T-cell (primary cell): ENCODE measurements at places on chromosomes 6 and 20.
A peak's percentile ranks its signal among the peaks of the same experiment; 100 is the strongest.

- no peak for DNase-seq
These were observed 33.9 kb upstream of the ZBTB24 start for GRCh38 chr6:109516929-109517328.

- no peak for DNase-seq
These were observed 108.4 kb downstream of the ARID1B start for GRCh38 chr6:156885562-156885961.

DNA sequence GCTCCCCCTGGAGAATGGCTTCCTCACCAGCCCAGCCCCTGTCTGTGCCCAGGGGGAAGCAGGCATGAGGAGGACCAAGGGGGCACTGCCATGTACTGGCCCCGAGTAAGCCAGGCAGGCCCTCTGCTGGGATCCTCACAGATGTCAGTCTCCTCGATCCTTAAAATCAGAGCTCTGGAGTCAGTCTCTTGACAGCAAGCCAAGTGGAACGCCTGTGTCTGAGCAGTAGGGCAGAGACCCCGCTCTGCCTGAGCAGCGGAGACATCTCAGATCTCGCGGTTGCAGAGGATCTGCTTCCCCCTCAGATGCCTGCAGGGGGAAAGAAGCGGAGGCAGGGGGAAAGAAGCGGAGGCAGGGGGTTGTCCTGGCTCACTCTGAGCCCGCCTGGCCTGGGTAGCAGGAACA lies 92.6 kb downstream of the SNX5 start:
- DNase-seq, result no peak

- DNase-seq, result no peak
These were observed 29.7 kb upstream of the GFOD1 start for GRCh38 chr6:13517116-13517515.

DNA sequence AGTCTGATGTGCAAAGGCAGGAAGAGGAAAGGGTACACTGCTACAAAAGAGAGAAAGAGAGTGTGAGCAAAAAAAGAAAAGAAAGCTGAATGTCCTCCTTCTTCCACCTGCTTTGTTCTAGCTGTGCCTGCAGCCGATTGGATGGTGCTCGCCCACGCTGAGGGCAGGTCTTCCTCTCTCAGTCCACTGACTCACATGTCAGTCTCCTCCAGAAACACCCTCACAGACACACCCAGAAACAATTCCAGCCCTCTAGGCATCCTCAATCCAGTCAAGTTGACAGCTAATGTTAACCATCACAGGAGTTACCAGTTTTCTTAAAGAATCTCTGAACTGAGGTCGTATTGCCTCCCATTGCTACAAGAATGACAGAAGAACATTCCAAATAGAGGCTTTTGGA lies 411.9 kb upstream of the SASH1 start:
- DNase-seq, result no peak

DNA sequence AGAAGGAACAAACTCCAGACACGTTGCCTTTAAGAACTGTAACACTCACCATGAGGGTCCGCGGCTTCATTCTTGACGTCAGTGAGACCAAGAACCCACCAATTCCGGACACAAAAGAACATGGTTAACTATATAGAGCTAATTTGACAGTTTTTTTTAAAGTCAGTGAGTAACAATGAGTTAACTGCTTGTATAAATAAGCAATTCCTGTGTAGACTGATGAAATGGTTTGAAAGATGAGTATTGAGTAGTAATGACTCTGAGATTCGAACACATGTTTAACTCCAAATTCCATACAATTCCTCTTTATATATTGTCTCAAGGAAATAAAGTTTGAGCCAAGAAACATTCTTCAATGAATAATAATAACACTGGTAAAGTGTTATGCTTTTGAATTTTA lies 478.0 kb downstream of the MMUT start:
- no peak for DNase-seq

DNA sequence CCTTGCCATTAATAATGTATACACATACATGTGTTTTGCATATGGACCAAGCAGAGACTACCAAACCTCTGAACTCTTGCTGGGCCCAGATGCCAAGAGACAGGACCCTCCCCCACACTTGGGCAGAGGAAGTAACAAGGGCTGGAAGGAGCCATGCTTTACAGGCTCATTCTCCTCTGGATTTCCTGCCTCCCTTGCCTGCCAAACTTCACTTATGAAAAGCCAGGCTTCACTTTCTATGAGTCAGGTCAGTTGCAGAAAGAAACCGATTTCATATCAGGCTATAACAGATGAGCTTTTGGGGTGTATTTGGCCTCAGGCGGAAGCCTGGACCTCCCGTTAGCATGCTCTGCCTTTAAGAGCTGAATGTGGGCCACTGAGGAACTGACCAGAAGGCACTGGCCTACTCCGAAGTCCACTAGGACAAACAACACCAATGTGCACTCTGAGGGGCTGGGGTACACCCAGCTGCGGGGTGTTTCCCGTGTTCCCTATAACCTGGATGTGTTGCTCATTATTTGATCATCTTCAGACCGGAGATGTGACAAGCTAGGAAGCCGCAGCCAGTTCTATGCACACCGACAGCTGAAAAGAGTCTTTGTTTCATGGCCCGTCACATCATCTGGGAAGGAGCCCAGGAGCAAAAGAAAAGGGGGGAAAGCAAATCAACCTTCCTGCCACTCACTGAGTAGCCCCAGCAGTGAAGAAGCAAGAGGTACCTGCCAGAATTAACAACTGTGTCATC lies 28.5 kb downstream of the HAO1 start:
- DNase-seq, result no peak

DNA sequence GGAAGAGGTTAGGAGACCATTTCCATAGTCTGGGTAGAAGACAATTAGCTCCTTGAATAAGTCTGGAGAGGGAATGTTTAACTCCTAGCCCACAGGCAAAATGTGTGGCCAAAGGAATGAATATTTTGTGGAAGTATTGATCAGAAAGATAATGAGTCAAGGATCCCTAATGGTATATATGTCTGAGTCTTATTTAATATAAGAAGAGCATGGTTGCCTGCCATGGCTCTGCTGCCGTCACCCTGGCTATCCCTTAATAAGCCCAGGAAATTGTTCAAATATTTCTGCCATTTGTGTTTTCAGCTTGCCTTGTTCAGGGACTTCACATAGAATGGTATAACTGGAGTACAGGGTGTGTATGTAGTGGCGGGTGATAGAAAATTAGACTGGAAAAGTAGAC lies 18.1 kb upstream of the CALHM6 start:
- no peak for DNase-seq

- DNase-seq, result no peak
These were observed 111.4 kb upstream of the ATXN1 start for GRCh38 chr6:16872543-16873235.

- DNase-seq, result no peak
These were observed 16.4 kb upstream of the POLR1H start for GRCh38 chr6:30044630-30045029.

- DNase-seq, result no peak
These were observed 459.9 kb downstream of the PRKN start for GRCh38 chr6:162267641-162268040.

- DNase-seq, result no peak
These were observed 43.0 kb downstream of the JARID2 start for GRCh38 chr6:15288856-15289255.

- no peak for DNase-seq
These were observed 81.7 kb downstream of the CDH22 start for GRCh38 chr20:46226602-46227001.

GRCh38 chr6:109197061-109197460 lies 101.8 kb downstream of the CEP57L1 start:
- no peak for DNase-seq

GRCh38 chr20:63913768-63914167 lies 18.8 kb downstream of the DNAJC5 start:
- DNase-seq, result no peak

- peak; percentile 58 for DNase-seq
These were observed 681 bp downstream of the DIDO1 start for GRCh38 chr20:62925420-62926228.

DNA sequence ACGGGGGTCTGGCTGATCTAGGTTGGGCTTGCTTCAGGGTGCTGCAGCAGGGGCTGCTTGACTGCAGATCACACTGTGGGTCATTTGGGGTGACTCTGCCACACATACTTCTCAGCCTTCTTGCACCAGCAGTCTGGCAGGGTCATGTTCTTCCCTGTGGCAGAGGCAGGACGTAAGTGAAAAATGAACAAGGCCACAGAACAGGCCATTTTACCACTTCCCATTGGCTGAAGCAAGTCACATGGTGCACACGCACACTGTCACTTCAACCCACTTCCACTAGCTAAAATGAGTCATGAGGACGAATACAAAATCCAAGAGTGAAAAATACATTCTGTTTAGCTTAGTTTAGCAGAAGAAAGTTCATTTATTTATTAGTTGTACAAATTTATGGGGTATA lies 168.6 kb upstream of the GGTLC1 start:
- DNase-seq, result peak; percentile 31

DNA sequence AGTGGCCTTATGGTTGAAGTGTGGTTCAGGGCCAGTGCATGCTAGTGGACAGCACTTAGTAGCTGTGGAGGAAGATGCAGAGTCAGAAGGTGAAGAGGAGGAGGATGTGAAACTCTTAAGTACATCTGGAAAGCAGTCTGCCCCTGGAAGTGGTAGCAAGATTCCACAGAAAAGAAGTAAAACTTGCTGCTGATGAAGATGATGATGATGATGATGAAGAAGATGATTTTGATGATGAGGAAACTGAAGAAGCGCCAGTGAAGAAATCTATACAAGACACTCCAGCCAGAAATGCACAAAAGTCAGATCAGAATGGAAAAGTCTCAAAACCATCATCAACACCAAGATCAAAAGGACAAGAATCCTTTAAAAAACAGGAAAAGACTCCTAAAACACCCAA lies 28.9 kb downstream of the MDFI start:
- no peak for DNase-seq

DNA sequence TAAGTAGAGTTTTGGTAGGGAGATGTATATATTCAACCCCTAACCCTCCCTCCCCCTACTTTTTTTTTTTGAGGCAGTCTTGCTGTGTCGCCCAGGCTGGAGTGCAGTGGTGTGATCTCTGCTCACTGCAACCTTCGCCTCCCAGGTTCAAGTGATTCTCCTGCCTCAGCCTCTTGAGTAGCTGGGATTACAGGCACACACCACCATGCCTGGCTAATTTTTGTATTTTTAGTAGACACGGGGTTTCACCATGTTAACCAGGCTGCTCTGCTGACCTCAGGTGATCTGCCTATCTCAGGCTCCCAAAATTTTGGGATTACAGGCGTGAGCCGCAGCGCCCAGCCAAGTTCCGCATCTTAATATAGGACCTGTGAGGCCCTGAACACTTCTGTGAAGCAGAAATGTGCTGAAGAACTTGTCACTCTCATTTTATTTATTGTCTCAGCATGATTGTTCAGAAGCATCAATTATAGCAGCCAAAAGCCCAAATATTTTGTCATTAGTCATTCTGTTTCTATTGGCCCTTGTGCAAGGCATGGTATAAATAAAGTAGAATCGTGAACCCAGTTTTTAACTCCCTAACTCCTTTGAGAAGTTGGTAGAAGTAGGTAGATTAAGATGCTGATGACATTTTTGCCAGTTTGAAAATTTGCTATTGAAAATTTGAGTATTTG lies 19.4 kb downstream of the DSTN start:
- no peak for DNase-seq

DNA sequence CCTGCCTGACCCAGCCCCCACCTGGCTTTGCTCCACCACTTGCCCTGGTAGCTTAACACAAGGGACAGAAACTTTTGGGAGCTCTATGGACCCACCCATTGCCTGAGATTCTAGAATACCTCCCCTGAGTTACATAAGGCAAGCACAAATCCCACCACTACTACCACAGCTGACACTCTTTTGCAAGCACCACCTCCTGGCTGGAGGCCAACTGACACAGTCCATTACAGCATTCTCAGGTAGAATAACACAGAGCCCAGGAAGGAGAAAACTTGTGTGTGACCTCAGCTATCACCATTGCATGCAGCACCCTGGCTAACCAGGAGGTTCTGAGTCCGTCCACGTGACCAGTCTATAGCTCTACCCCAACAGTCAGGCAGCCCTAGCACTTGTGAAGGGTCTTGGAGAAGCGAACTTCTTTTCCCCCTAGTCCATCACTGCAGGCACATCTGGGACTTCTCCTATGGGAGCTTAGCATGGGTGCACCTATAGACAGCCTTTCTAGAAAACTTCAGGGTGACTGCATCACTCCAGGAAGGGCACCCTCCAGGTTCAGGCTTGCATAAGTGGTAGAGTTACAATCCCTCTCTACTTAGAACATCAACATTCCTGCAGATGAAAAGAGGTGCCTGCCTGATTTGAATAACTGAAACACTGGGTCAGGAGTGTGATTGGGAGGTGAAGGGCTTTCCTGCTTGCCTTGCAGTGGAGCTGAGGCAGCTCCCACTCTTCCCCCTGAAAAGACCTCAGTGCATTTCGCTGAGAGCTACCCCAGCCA lies 30.1 kb downstream of the CITED2 start:
- DNase-seq, result no peak

GRCh38 chr6:53833155-53833554 lies 38.4 kb downstream of the LRRC1 start:
- DNase-seq, result no peak

DNA sequence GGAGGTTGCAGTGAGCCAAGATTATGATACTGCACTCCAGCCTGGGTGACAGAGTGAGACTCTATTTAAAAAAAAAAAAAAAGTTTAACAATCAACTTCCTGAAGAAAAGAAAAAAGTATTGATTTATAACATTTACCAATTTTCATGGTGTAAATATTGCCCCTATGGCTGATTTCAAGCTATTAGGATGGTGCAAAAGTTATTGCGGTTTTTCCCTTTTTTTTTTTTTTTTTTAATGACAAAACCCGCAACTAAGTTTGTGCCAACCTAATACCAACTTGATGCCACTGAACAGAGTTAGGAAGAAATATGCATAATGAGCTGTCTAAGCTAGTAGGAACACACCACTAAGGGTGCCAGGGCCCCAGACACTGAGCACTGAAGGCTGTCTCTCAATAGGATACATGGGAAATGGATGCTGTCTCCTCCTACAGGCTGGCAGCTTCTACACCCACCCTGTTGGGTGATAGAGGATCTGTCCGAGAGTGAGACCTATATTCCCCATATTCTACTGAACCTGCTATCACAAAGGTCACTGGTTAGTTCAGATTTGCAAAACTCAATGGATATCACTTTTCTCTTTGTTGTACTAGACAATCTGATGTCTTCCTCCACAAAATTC lies 6.5 kb upstream of the PERP start:
- no peak for DNase-seq

GRCh38 chr20:4090756-4091489 lies 75.6 kb upstream of the RNF24 start:
- DNase-seq, result no peak

- DNase-seq, result no peak
These were observed 3.8 kb upstream of the SLC17A1 start for GRCh38 chr6:25835442-25836283.

DNA sequence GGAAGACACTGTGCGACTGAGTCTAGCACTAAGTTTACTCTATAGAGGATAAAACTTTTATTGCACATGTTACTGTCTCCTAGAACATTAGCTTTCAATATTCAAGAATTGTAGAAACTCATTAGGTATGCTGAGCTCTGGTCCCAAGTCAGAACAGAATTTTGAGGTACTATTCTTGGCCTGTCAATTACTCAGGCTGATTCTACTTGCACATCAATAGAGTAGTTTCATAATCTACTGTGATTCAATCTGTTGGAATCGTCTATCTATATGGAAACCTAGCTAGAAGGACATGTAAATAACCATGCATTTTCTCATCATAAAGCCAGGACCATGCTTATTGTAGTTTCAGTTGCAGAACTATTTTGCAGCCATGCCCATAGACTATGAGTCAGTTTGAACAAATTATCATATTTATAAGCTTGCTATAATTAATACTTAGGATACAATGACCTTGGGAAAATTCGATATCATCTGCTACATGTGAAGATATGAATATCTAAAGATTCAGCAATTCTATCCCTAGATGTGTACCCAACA lies 41.6 kb downstream of the FLRT3 start:
- DNase-seq, result no peak

- DNase-seq, result no peak
These were observed 111.9 kb downstream of the PPP1R14C start for GRCh38 chr6:150254770-150255169.
